ENCODE measurements at places on chromosomes 16 and 17.

DNA sequence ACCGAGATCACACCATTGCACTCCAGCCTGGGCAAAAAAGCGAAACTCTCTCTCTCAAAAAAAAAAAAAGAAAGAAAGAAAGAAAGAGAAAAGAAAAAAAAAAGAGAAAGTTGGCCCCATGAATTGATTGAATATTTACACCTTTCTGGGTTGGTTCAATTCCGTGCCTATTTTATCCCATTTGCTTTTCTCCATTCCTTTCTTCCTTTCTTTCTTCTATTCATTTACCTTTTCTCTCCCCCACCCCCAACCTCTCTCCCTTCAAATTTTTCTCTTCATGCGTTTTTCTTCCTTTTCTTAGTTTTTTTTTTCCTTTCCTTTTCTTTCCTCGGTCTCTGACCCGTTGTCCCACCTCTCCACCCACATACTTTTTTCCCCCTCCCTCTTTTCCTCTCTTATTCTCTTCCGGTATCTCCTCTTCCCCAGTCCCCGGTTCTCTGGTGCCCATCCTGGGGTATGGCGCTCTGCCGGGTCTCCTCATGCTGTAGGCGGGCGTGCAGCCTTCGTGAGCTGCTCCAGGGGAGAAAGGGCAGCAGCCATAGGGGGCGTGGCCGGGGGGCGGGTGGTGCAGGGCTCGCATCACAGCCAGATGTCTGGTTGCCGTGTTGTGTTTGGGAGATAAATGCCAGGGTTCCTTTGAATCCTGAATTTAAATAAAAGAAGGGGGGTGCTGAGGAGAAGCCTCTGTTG lies 5.3 kb upstream of the COL1A1 start:
- DNase-seq = no peak

DNA sequence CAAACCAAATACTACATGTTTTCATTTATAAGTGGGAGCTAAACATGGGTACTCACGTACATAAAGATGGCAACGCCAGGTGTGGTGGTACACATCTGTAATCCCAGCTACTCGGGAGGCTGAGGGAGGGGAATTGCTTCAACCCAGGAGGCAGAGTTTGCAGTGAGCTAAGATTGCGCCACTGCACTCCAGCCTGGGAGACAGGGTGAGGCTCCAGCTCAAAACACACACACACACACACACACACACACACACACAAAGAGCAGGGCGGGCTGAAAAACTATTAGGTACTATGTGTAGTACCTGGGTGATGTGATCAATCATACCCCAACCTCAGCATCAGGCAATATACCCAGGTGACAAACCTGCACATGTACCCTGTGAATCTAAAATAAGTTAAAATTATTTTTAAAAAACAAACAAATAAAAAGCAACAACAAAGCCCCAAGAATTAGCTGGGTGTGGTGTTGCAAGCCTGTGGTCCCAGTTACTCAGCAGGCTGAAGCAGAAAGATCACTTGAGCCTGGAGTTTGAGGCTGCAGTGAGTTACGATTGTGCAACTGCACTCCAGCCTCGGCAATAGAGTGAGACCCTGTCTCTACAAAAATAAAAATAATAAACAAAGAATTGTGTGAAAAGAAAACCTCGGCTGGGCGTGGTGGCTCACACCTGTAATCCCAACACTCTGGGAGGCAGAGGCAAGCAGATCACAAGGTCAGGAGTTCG lies 11.9 kb upstream of the FAAP100 start:
- no peak for DNase-seq

DNA sequence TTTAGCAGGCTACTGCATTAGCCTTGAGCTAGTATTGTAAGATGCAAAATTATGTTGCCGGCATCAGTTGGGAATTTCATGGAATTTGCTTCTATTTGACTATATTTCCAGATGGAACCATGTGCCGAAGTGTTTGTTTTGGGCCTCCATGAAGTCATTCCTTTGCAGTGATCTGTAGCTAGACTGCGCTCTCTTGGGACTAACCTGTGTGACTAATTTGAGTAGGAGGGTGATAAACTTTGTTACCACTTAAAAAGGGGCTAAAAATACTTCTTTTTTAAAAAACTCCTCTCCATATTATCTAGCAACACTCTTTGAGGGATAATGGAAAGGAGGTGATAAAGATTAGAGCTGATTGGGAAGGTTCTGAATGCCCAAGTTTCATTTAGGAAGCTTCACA lies 166.8 kb upstream of the TBX2 start:
- DNase-seq = no peak

DNA sequence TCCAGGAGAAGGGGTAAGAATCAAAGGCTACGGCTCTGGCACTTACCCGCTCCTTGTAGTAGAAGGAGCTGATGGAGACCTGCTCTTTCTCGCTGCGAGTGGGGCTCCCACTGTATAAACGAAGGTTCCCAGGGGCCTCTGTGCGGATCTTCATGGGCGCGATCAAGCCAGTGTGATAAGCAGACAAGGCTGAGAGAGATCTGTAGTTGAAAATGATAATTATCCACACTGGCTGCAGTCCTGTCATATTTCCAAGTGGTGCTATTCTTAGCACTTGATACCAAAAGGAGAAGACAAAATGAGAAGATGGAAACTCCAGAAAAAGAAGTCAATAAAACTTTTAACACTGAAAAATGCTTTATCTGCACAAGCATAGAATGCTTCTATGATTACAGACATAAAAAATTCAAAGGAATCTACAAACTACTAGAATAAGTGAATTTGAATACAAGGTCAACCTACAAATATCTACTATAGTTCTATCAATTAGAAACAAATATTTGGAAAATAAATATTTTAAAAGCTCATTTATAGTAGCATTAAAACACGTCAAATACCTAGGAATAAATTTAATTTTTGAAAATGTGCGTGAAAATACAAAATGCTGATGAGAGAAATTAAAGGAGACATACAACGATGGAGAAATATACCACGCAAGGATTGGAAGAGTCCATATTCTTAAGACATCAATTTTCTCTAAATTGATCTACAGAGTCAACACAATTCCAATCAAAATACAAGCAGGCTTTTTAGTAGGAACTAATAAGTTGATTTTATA lies 80.8 kb downstream of the WDR59 start:
- no peak for DNase-seq

GRCh38 chr17:5759501-5759925 lies 175.2 kb upstream of the NLRP1 start:
- DNase-seq = no peak

GRCh38 chr17:59829217-59830006 lies 63.3 kb downstream of the TUBD1 start:
- peak; percentile 80 for DNase-seq

All from SHP77 (cell line).